ENCODE measurements at places on chromosomes 12 and 14.

GRCh38 chr14:37278636-37279538, 81.2 kb downstream of the MIPOL1 start:
- no peak for DNase-seq

GRCh38 chr12:42021469-42021868, 123.2 kb downstream of the GXYLT1 start:
- DNase-seq, result no peak

- no peak for DNase-seq
These were observed 90.6 kb upstream of the NUDT4 start for GRCh38 chr12:93287149-93287548.

DNA sequence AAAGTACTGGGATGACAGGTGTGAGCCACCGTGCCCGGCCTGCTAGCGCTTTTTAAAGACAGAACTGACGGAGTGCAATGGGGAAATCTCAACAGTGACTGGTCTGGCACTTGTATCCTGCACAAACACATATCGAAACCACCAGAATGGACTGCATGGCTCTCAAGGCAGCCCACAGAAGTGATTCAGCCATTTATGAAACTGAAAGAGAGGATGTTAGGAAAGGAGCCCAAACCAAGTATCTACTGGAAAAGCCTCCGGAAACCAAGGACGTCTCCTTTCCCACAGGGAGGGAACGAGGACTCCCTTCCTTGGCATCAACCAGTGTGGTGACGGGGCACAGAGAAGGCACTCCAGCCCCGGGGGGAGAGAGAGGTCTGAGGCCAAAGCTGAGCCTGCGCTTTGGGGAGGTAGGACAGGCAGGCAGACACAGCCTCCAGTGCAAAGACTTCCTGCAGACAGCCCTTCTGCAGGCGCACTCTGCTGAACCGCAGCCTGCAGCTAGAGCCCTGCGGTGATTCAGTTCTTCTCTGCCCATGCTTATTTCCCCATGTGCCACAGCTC, 16.5 kb downstream of the SLC15A4 start:
- peak; percentile 34 for DNase-seq

DNA sequence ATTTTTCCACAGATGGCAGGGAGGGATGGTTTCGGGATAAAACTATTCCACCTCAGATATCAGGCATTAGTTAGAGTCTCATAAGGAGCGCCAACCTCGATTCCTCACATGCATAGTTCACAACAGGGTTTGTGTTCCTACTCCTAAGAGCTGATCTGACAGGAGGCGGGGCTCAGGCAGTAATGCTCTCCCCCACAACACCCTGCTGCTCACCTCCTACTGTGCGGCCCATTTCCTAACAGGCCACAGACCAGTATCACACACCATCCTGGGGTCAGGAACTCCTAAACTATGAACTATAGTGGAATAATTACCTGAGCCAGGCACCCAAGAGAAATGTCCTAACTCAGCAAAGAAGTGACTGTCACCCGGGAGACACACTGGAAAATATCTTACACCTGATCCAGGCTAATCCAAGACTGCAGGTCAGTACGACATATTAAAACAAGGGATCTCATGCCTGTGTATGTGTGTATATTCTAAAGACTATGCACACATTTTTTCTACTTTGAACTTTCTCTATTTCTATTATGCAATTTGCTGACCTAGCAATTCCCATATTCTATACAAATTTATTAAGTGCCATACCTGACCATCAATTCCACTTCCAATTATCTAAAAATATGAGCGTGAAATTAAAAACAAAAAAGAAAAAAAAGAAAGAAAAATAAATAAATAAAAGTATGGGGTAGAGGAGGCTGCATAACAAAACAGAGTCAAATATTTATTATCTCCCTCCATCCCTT, 4.7 kb downstream of the NAA25 start:
- DNase-seq, result no peak

- no peak for DNase-seq
These were observed 35.1 kb downstream of the NIN start for GRCh38 chr14:50795909-50796308.

DNA sequence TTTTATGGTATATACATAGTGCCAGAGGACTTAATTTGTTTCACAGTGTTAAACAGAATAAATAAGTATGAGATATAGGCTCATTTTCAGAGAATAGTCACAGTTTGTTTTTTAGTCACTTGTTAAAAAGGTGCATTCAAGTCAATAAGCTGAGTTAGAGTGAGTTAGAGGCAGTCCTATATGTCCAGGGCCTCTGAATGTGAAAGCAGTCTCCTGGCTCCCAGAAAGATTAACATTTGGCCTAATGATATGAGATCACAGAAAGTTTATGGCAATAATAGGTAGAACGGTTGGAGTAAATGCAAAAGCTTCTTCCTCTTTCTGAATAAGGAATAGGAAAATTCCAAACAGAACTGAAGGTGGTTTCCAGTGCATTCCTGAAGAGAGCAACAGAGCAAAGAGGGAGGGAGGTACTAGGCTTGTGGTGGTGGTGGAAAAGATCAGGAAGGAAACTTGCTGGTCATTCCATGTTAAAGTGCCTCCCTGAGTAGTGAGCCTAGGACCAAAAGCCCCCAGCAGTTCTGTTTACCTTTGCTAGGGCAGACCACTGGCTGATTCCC, 54.4 kb downstream of the SLC38A4 start:
- DNase-seq, result no peak

DNA sequence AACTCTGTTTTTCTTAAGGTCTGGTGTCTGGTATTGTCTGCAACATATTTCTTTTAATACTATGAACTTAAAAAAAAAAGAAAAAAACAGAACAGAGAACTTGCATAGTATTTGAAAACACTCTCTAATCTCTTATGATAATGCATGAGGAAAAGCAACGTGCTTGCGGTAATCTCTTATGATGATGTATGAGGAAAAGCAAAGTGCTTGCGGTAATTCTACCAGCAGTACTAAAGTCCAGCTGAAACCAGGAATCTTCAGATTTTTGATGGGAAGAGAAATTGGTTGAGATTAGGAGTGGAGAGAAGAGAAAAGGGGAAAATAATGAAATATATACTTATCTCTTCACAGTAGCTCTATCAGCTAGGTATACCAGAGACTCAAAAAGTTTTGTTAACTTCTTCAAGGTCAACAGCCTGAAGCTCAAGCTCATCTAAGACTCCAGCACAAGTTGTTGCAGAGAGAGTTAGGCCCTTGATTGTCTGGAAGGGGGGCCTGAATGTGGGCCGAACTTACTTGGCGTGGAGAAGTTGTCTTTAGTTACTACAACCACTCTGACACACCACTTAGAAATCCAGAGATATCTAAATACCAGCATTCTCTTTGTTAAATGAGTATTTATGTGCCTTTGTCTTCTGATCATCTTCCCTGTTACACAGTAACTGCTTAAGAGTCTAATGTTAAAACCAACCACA, 240.4 kb downstream of the PRKD1 start:
- no peak for DNase-seq

- DNase-seq, result peak; percentile 68
These were observed 613 bp downstream of the ARHGEF40 start for GRCh38 chr14:21070610-21071224.

DNA sequence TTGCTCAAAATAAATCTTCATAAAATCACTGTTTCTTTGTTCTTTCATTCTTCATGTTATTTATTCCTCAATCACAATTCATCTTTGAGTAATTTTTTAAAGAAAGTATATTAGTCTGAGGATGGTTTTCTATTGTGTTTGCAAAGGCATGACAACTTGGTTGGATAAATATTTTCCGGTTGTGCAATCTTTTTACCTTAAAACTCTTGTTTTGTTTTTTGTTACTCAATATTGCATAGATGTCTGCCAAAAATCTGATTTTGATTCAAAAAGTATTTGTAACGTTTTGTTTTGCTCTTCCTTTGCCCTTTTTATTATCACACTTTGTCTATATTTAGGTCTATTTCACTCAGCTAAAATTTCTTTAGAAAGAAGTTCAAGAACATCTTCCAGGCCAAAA, 86.2 kb upstream of the SYT1 start:
- no peak for DNase-seq

GRCh38 chr12:118187751-118188435, 52.0 kb downstream of the PEBP1 start:
- no peak for DNase-seq

DNA sequence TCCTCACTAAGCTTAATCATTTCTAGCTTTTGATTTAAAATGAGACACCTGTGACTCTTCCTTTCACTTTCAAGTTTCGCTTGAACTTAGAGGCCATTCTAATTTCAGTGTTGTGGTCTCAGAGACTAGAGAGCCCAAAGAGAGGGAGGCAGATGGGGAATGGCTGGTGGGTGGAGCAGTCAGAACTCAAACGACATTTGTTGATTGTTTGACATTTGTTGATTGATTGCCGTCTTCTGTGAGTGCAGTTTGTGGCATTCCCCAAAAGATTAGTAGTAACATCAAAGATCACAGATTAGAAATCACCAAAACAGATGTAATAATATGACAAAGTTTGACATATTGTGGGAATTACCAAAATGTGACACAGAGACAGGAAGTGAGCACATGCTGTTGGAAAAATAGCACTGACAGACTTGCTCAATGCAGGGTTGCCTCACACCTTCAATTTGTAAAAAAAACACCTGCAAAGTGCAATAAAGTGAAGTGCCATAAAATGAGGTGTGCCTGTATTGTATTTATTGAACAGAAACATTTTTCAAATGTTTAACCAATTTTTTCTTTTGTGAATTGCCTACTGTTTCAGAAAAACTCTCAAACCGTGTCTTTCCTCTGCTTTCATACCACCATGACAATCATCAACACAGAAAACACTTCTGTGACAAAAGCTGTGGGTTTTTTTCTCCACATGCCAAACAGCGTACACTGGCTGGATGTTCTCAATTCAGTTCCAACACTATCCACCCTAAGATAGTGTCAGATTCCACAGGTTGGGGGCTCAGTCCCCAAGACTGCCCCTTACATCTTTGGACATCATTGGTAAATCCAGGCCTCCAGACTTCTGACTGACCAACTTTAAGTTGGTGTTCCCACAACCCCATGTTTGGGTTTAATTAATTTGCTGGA, 376.3 kb upstream of the RGS6 start:
- DNase-seq, result no peak

GRCh38 chr14:98916036-98916435, 356.0 kb downstream of the BCL11B start:
- DNase-seq, result no peak

DNA sequence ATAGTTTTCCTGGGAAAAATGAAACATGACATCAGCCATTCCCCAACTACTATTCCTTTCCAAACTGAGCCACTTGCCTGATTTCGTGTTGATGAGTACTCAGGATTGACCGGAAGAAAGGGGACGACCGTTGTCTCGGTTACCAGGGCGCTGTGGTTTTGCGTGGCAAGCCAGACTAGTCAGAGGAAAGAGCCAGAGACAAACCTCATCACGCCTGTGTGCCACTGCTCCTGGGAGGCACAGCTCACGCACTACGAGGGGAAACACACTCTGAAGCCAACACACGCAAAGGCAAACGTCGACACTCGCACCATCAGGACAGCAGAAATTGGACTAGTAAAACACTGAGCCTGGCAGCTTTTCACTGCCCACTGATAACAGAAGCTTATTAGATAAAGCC, 35.0 kb downstream of the GIT2 start:
- no peak for DNase-seq

GRCh38 chr12:91256411-91256810, 73.8 kb upstream of the DCN start:
- no peak for DNase-seq

DNA sequence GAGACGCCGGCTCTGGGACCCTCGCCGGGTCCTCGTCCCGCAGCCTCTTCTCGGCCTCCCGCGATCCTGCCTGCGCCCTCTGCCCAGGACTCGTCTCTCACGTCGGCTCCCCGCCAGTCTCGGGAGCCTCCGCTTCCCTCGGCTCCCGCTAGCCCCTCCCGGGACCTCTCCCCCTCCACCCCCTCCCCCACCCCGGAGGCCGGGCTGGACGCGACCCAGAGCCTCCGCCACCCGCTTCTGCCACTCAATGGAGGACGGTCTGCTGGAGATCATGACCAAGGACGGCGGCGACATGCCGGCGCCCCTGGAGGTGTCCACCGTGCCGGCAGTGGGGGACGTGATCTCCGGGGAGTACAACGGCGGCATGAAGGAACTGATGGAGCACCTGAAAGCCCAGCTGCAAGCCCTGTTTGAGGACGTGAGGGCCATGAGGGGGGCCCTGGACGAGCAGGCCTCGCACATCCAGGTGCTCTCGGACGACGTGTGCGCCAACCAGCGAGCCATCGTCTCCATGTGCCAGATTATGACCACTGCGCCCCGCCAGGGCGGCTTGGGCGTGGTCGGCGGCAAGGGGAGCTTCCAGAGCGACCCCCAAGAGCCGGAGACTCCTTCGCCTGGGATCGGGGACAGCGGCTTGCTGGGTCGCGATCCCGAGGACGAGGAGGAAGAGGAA, 568 bp downstream of the CCDC184 start:
- no peak for DNase-seq

DNA sequence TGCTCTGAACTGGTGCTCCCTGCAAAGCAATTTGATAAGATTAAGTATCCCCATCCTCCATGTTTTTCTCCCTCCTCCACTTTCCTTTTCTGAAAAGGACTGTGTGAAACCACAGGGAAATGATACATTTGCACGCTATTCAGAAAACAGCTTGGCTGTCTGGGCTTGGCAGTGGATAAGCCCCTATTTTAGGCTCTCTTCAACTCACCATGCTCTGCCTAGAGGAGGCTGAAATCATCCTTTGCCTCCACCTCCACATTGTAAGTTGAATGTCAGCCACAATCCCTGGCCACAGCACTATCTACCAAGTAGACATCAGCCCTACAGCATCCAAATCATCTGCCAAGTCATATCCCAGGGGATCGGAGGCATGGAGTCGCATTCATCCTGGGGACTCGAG, 642.3 kb downstream of the RPS29 start:
- peak; percentile 11 for DNase-seq

DNA sequence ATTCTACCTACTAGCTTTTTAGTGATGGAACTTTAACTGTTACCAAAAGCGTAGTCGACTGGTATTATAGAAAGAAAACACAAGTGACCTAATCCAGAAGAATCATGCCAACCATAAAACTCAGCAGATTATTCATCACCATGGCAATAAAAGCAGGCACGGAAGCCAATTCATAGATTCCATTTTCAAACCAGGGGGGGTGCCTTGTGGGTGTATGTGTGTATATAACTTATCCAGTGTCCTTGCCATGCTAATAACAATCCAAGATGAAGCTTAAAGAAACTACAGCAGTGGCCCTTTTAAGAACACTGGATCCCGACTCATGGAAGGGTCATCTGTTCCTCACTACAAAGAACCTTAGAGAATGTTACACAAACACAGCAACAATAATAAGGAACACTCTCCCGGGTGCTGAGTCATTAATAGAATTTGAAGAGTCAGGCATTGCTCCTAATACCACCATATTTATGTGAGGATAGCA, 61.0 kb downstream of the EPS8 start:
- DNase-seq, result no peak

GRCh38 chr12:47868041-47868440, 36.8 kb downstream of the VDR start:
- DNase-seq, result no peak

GRCh38 chr14:59161561-59162175, 26.8 kb upstream of the DAAM1 start:
- DNase-seq, result no peak

DNA sequence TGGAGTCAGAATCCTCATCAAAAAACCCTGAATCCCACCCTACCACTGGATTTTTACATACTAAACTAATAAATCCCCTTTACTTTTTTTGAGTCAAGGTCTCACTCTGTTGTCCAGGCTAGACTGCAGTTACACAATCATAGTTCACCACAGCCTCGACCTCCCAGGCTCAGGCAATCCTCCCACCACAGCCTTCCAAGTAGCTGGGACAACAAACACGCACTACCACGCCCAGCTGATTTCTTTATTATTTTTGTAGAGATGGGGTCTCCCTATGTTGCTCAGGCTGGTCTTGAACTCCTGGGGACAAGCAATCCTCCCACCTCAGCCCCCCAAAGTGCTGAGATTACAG, 24.3 kb downstream of the SPTSSA start:
- no peak for DNase-seq

GRCh38 chr12:112170376-112170775, 45.0 kb downstream of the TRAFD1 start:
- DNase-seq, result no peak
